ENCODE measurements at places on chromosomes 1 and 21.

DNA sequence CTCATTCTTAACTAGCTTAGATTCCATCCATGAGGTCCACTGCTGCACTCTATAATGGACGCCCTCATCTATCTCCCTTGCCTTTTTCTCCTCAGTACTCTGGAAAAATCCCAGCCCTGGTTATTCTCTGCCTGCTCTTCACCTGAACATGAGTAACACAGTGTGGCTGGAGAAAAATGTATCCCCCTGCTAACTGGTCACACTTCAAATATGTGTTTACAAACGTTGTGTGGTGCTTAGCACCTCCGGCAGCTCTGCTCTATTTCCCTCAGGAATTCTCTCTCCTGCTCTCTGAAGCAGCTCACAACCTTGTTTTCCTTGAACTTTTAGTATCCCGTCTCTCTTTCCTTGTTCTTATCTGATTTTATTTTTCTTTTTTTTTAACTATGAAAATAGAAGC, 4.1 kb downstream of the SCCPDH start:
- DNase-seq: no peak

DNA sequence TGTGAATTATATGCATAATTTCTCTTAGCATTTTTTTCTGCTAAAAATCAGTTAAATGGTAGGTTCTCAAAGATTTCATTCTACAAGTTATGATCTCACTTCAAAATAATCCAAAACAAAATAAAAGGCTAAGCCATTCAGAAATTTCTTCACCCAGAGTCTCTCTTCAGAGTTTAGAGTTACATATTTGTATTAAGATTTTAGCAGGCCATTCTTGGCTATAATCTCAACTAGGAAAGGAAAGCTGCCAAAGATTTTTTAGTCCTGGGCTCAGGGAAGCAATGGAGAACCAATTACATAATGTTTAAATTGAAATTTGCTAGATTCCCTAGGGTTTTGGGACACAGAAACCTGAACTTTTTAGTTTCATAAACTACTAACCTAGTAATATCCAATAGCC, 245.0 kb downstream of the USH2A start:
- DNase-seq: no peak

DNA sequence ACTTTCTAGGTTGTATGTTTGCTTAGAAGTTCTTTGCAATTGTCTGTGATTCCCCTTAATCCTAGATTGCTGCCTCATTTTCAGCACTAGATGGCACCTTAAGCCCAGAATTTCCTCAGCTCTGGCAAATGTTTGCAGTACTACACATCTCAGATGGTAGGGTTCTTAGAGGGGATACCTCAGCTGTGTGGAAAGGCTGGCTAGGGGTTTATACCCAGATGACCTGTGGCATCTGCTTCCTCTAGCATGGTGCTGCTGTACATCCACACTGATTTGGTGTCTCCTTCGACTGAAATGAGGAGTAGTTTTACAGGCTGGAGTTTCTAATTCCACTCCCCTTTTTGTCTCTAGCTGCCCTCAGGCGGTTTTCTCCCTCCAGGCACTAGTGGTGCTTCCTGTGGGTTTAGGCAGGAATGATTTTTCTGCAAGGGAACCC, 23.5 kb downstream of the ASB17 start:
- DNase-seq: no peak

DNA sequence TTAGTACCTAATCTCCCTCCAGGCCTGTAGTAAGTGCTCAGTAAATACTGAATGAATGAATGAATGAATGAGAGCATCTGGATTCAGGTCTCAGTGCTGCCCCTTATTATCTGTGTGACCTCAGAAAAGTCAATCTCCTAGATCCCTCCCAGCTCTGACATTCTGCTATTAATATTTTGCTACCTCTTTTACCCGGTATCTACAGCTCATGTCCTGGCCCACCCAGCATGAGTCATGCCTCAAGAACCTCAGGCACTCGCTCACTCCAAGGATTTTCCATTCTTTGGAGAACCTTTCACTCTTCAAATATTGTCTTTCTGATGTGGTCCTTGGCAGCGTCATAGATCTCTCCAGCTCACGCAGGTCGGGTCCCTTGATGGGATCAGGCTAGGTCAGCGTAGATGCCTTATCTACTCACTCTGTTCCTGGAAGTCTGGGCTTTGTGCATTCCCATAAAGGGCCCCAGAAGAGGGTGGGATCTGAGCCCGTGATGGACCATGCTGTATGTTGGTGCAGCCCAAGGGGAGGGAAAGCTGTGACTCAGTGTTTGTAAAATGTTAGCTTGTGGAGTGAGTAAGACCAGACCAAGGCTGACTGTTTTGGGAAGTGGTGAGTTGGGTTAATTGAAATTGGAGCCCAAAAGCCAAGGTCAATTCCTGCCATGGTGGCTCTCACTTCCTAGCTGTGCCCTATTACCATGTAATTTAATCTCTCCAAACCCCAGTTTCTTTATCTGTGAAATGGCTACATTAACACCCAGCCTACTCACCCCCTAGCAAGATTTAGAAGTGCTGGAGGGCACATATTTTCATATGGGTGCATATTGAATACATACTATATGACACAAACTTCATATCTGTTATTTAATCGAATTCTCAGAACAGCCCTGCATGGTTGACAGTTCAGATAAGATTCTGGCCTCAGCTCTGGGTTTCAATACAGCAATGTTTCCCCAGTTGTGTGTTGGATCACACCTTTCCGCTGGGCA, 214.1 kb upstream of the USP24 start:
- DNase-seq: no peak

DNA sequence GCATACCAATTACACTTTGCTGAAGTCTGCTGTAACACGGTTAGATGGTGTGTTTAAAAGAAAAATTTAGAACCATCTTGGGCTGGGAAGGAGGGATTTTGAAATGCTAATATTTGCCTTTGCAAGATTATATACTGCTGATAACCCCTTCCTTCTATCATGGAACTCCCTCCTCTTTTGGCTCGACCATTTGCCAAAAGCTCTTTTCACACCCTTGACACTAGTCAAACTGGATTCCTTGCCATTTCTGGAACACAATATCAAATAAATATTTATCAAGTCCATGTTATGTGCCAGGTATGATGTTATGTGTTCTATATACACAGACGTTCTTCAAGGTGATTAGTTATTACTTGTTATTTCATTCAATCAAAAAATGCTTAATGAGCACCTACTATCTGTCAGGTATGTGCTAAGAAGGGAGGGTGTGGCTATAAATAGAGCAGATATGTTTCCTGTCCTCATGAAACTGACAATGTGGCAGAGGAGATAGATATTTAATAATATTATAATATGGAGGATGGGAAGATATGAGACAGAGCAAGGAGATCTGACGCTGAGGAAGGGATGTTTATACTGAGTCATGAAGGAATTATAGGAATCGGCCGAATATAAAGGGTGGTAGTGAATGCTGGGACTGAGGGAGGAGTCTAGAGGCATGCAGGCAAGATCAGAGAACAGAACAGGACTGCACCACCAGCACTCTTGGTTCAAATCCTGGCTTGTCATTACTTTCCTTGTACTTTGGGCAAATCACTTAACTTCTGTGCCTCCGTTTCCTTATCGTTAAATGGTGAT, 16.1 kb upstream of the XPR1 start:
- DNase-seq: no peak

DNA sequence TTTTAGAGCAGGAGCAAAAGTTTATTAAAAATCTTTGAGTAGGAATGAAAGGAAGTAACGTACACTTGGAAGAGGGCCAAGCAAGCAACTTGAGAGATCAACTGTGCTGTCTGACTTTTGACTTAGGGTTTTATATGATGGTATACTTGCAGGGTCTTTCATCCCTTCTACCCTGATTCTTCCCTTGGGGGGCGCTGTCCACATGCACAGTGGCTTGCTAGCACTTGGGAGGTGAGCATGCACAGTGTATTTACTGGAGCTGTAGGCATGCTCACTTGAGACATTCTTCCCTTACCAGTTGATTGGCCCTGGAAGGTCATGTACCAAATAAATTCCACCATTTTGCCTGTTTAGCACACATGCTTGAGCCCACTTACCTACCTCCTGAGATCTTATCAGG, 1001.3 kb upstream of the ADGRL2 start:
- no peak for DNase-seq

- DNase-seq: no peak
Observed at GRCh38 chr1:30777060-30777903, 19.7 kb upstream of the LAPTM5 start.

Data from activated CD4-positive, alpha-beta T cell treated with anti-CD3 and anti-CD28 coated beads for 1 hour (primary cell).